ENCODE measurements at places on chromosomes 7 and 10. TPM values are rescaled to one million over a fixed set of nuclear protein-coding genes. Genes with fewer than 3 reads are reported as not detected.

- DNase-seq = no peak
Measured at GRCh38 chr7:24871770-24872169, 108.2 kb downstream of the OSBPL3 start.

DNA sequence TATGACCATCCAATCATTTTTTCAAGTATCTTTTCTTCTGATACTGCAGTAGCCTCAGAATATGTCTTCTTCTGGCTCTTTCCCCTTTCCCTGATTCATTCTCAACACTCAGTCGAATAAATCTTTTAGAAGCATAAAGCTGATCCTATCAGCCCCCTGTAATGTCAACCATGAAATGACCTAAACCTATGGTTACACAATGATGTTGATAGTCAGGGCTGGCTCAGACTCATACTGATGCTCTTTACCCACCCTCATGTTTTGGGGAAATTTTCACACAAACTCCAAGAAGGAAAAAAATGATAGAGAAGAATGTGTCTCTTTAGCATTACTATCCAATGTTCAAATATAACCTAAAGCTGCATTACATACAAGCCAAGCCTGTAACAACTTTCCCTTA lies 76.0 kb downstream of the AASS start:
- DNase-seq = no peak

The ANLN gene
- 50.2 TPM for total RNA-seq

GRCh38 chr7:104185346-104185745 lies 22.5 kb downstream of the ORC5 start:
- DNase-seq = no peak

The PTF1A gene
- total RNA-seq = not detected

GRCh38 chr10:13270877-13271551 lies 28.9 kb downstream of the PHYH start:
- peak; percentile 80 for DNase-seq

The TMEM140 gene
- total RNA-seq = 1.8 TPM

The MINDY4 gene
- 3.5 TPM for total RNA-seq

The PDE6C gene
- not detected for total RNA-seq

DNA sequence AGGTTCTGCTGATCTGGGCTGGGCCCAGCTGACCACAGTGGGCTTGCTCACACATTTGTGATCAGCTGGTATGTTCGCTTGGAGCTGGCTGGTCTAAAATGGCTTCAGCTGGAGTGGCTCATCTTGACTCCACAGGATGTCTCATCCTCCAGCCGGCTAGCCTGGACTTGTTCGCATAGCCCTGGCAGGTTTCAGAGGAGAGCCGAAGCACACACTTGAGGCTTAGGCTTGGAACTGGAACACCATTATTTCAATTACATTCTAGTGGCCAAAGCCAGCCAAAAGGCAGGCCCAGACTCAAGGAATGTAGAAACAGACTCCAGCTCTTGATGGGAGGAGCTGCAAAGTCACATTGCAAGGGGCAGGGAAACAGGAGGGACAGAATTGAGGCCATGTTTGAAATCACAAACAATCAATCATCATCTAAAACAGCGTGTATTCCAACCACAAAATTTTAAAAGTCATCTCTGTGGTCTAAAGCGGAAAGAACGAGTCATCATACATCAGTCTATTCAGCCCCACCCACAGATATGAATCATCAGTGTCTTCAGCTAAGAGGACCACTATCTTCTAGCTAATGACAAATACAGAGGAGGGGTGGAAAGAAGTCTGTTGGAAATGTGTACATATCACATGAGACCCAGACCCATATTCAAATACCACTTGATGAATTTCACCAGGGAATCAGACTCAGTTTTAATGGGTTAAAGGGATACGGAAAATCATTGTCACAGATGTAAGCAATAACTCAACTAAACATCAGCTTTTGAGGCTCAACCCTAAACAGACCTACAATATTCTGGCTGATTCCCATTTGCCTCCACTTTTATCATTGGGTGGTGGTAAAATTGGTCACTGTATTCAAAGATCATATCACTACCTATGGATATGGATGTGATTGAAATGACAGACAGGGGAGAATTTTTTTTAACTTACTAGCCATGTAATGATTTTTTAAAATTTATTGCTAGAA lies 139.0 kb upstream of the MKLN1 start:
- DNase-seq = no peak

DNA sequence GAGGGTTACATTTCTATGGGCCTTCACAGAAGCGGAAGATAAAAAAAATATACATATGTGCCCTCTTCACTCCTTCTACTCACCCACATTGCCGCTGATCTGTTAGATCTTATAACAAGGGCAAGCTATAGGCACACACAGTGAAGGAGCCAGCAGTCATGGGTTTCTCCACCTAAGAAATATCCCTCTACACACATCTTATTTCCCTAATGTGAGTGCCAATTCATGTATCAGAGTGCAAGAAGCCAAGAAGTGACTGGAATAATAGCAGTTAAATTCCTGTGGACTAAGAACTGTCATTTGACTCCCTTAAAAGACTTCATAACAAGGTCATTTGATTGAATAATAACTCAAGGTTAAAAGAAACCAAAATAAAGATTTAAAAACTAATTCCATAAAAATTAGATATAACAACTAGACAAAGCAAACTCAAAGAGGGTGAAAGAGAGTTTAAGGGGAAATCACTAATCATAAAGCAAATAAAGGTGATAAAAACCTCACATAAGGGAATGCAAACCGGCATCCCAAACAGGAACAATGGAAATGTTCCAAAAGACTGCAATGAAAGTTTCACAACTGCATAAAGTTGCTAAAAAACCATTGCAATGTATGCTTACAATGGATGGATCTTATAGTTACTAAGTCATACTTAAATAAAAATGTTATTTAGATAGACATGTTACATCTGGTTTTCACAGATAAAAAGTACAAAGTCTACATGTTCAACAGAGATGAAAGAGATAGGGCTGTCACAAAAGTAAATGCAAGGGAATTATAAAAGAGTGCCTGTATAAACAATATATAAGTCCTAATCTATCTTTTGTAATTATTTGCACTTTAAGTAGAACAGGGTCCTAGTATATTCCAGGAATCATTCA lies 42.8 kb downstream of the ARHGAP21 start:
- peak; percentile 45 for DNase-seq

DNA sequence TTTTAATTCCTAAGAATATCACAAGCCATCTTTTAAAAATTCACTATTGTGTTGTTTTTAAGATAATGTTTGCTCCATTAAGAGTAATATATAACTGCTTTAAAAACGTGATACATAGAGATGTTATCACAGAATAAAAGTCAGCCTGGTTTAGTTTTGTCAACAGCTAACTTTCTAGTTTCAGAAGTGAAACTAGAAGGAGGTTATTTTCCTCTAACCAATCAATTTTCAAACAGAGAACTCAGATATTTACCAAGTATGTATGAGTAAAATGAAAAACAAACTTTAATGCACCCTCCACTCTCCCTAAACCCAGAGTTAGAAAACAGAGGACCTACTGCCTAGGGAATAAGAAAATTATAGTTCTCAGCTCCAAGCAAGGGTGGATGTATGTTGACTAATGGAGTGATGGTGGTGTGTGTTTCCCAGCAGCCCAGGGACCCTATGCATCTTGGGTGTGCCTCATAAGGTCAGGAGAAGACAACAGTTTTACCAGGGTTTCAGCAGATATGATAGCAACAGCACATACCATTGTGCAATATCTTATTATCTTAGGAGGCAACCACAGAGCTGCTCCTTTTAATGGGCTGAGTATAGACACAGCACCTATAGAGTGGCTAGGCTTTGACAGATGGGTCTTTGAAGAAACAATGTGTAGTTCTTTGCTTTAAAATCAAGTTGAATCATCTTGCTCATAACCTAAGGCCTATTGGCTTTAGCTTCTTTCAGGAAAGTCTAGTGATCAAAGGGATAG lies 58.4 kb downstream of the PTPRZ1 start:
- DNase-seq = no peak

DNA sequence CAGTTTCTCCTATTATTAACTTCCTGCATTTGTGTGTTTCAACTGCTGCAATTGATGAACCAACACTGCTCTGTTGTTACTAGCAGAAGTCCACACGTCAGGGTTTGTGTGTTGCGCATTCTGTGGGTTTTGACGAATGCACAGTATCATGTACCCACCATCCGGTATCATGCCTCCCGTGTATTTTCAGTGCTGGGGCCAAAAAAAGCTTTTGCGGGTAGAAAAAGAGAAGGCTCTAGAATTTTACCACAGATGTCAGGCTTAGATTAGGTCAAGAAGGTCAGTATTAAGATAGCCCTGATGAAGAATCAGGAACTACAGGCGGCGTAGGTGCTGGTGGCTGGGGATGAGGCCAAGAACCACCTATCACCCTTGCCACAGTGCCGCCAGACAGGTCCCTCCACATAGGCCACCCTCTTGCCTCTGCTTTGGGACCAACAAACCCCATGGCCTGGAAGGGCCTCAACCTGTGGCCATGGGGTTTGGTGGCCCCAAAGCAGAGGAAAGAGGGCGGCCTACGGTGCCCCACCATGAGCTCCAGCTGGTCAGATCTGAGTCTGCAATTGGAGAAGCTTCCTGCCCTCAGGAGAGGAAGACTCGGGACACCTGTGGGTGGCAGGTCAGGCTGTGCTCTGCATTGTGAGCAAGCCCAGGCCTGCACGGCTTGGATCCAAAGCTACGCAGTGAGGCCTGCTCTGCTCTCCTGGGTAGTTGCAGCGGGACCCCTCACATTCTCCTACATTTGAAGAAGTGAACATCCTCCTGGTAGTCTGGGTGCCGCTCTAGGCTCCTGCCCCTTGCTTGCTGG lies 71.9 kb downstream of the MKI67 start:
- DNase-seq = no peak

The ANKRD30A gene
- not detected for total RNA-seq

The CRHR2 gene
- total RNA-seq = not detected

GRCh38 chr7:107660381-107661080 lies at the start of gene SLC26A4:
Gene SLC26A4 (plus strand): TSS chr7:107660828. CDS start chr7:107661642, 814 bp downstream.
- no peak for DNase-seq

DNA sequence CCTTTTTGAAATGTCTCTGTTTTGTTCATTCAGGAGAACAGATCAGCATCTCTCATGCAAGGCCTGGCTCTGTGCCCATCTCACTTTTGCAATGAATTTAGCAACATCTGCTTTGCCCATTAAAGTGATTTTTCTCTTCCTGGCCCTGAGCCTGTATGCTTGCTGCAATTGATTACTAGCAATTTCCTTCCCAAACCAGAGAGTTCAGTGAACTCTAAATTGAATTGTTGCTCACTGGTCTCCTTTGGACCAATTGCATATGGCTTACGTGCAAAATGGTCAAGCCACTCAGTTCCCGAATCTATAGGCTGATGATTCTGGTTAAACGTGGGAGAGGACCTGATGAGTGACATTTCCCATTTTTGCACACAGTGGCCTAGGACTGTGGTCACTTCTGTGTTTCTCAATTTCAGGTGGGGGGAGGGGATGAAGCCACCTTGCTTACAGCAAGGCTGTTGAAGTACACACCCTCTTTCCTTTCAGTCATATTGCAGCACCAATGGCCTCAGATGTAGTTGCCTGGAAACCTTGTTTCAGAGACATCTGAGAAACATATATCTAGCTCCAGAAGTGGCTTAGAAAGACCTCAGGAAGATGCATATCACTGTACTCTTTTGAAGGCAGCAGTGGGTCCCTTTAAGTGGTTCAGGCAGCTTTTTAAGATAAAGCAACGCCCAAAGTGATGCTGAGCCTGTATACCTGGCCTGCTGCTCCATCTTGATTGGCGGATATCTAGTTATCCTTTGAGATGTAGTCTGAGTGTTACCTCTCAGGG lies 201.4 kb downstream of the PTEN start:
- DNase-seq = no peak

The TIMM23B gene
- 19.5 TPM for total RNA-seq

DNA sequence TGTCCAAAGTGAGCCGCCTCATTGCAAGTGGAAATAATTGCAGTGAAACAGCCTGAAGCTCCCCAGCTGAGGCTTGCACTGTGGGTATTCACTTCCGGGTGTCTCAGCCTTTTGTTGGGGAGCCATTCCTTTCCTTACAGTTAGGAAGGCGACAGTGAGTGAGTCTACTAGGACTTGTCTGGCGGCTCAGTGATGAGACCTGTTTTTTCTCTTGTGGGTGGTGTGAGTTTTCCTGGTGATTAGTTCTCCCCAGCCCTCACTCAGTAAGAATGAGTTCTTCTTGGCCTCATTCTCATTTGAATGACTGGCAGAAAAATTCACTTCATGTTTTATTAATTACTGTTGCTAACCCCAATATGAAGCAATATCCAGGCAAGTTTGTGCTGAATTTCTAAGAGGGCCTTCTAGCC lies 2.6 kb downstream of the PGAM1 start:
- DNase-seq = no peak

GRCh38 chr10:101649525-101650085 lies 45.4 kb downstream of the FBXW4 start:
- no peak for DNase-seq

DNA sequence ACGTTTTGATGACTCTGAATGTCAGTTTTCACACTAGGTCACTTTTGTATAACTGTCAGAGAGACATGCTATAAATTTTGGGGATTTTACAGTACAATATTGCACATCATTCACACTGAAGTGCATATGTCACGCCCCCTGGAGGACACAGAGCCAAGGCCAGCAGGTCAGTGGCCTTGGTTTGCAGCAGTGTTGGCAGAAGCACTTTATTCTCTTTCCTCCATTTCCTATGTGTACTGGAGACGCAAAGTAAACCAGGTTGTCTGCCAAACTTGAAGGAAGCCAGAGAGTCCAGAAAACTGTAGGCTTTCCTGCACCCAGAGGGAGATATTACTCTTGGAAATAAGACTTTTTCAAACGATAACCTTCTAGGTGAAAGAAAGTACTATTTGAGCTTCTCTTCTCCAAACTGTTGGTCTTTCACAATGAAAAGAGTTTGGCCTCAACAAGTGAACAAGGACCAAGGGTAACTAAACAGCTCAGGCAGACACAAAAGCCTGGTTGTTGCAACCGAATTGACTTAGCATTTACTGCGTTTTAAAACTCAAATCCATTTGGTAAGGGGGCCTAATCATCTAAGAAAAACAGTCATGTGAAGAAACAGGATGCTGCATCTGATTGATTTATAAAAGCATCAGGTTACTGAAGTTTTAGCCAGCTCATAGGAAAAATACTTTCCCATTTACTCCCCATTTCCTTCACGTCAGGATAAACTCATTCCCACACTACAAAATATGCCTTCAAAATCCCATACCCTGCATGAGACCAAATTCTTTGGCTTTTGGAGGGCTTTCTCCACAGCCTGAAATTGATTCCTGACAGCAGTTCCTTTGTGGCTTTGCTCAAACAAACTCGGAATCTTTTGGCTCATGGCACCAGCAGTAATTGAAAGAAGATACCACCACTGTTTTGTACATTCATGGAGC lies 83.0 kb upstream of the SEC61G start:
- DNase-seq = peak; percentile 56

- no peak for DNase-seq
Measured at GRCh38 chr7:136585954-136586670, 282.3 kb upstream of the CHRM2 start.

DNA sequence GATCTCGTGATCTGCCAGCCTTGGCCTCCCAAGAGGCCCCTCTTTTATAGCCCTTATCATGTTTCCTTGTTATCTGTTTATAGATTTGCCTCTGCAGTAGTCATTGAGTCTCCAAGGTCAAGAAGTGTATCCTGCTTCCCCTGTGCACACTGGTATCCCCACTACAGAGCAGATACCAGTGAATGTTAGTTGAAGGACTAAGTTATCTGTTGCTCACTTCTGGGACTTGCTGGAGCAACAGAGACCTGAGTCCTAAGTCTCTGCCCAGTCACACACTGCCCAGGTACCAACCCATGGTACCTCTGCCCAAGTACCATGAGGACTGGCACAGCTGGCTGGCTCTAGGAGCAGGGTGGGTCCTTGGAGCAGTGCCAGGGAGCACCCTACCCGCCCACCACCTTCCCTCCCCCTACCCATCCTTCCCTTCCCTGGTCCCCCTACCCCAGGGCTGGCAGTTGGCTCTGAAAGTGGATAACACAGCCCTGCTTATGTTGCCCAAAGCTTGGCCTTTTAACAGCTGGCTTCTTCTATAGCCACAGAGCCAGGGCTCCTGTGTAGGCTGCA lies 26.5 kb upstream of the PDCD4 start:
- DNase-seq = no peak
